ENCODE measurements at places on chromosomes 1 and 21.

DNA sequence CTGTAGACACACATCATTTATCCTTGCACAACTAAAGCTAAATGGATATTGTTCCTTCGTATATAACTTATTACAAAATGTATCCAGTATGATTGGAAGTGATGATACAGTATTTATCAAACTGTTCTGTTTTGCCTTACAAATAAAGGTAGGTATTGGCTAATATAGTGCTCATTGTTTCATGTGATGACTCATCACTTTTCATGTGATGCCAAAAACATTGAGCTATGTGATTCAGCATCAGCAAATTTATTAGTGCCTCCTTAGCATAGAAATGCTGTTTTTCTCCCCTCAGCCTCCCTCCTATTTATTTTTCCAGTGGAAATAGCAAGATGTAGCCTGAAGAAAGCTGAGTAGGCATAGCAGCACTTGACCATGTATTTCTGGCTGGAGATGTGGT, 228.6 kb upstream of the LYPLAL1 start:
- no peak for DNase-seq

DNA sequence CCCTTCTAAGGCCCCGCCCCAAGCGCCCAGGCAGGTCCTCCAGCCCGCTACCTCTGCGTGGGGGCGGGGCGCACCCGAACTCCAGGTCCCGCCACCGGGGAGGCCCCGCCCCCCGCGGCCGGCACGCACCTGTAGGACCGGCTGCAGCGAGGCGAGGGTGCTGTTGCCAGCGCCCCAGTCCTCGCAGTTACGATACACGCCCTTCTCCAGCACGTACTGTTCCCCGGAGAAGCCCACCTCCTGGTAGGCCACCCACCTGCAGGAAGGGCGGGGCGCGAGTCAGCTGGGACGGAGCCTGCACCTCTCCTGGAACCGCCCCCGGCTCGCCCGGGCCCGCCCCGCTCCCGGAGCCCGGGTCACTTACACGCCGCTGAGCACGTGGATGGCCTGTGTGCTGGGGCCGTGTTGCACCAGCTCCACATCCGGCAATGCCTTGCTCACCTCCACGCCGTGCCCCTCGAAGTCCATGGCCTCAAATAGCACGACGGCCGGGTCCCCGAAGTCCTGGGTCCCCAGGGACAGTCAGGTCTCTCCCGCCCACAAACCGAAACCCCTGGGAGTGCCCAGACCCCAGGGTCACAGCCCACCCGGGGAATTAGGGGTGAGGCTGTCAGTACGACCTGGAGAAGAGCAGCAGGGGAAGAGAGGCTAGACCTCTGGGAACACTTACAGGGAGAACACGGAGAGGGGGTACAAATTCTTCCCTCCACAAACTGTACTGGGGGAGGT, 17.3 kb downstream of the CRYBG2 start:
- no peak for DNase-seq

GRCh38 chr1:32937061-32937460, 27.5 kb downstream of the RNF19B start:
- DNase-seq = no peak

DNA sequence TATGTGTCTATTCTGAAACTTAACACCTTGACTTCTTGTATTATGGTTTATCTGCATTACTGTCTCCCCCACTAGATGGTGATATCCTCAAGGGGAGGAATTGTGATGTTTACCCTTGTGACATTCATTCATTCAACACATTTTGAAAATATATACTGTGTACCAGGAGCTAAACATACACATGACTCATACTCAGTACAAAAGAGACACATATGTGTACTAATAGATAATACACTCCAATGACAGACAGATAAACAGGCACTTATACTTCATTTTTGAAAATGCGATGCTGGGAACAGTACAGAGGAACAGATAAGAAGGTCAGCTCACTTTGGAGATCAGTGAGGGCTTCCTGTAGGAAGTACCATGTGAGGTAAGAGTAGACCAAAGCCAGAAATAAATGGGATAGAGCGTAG, 8.9 kb upstream of the RAB3GAP2 start:
- DNase-seq = no peak

DNA sequence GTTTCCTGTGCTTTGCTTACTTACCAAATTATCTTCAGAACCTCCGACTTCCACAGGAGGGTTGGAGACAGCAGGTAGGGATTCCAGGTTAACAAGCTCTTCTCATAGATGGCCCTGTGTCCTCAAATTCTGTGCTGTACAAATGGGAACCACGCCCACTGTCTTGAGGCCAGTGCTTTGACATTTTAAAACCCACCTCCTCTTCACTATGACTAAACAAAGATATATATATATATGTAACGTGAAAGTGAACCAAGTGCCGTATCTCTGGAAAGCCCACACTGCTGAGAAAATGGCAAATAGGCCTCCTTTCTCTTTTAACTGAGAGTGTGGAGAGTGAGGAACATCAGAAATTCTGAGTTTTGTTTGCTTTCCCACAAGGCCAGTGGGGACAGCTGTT, 99.6 kb downstream of the ZBTB18 start:
- no peak for DNase-seq

DNA sequence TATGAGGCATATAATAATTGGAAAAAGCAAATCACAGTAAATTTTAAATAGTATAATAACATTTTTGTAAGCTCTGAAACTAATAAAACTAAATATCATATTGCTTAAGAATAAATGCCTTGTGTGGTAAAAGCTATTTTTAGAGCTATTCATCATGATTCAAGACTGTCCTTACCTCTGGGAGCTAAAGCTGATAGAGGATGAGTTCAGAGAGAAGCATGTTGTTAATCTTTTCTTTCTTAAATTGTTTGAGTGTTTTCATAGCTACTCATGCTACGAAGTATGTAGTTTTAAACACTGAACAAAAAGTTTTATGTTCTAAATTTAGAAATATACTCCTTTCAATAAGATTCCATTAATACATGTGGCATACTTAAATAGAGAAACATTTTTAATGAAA, 30.5 kb downstream of the IFI16 start:
- no peak for DNase-seq

GRCh38 chr1:231724876-231725647, 98.5 kb downstream of the DISC1 start:
- no peak for DNase-seq

DNA sequence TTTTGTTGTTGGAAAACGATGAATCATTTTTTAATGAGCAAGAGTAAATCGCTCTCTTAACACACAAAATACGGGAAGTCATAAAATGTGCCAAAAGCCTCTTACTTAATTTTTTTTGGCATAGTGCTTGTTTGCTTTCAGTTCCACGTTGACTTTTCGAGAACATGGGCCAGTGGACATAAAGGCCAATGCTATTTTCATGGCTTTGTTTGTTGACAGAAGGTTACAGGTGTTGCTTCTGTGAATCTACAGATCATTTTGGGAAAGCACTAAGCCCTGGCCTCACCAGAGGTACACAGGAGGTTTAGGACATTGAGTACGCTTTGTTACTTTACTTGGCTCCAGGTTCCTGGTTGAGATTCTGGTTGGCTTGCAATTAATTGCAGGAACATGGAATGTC, 199.4 kb upstream of the HMCN1 start:
- DNase-seq = no peak

DNA sequence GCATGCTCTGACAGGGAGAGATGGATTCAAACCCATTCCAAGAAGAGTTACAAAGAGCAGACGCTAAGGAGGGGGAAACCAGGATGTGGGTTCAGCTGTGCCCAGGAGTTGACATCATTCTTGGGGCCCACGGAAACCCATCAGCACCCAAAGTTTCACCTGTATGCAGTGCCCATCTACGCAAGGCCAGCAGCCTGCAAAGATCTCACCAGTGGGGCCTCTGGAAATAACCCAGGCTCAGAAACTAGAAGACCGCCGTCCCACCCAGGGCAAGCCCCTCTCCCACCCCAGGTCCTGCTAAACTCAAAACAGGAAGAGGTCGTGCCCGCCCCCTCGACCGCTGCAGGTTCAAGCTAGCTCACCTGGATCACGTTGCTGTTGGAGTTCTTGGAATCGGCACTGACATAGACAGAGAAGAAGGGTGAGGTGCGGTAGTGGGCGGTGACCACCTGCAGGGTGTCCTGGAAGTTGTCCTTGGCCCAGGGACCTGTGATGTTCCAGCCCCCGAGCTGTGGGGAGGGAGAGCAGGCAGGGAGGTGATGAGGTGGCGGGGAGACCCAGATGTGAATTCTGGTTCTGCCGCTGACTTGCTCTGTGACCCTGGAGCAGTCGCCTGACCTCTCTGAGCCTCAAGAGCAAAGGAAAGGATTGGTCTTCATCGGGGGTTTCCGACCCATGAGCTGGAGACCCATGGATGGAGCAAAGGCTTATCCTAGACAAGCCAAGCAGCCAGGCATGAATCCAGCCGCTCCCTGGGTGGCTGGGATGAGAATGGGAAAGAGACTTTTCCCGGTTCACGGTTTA, 31.7 kb downstream of the ECE1 start:
- DNase-seq = no peak

GRCh38 chr1:18989896-18990295, 33.4 kb upstream of the IFFO2 start:
- no peak for DNase-seq

GRCh38 chr1:21318714-21319159, 28.5 kb upstream of the ECE1 start:
- peak; percentile 82 for DNase-seq

- DNase-seq = peak; percentile 78
These were observed 60.7 kb downstream of the ZNF697 start for GRCh38 chr1:119587341-119587740.

DNA sequence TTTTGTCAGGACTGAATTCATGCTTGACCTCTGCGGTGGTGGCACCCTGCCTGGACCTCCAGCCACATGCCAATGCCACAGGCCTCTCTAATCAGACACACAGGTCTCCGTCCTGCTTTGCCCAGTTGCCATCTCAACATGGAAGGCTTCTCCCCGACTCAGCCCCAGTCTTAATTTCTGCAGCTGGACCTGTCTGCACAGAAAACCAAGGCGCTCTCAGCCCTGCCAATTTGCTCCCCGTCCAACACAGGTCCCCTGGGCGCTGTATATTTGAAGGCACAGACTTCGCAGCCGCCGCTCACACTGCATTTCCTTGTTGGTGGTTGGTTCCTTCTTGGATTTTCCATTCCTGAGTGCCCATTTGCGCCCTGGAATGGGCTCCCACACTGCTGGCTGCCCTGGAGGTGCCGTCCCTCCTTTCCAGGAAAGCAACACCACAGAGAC, 28.0 kb upstream of the PLEKHG5 start:
- peak; percentile 85 for DNase-seq

GRCh38 chr1:17696417-17697301, 58.5 kb upstream of the ACTL8 start:
- no peak for DNase-seq

DNA sequence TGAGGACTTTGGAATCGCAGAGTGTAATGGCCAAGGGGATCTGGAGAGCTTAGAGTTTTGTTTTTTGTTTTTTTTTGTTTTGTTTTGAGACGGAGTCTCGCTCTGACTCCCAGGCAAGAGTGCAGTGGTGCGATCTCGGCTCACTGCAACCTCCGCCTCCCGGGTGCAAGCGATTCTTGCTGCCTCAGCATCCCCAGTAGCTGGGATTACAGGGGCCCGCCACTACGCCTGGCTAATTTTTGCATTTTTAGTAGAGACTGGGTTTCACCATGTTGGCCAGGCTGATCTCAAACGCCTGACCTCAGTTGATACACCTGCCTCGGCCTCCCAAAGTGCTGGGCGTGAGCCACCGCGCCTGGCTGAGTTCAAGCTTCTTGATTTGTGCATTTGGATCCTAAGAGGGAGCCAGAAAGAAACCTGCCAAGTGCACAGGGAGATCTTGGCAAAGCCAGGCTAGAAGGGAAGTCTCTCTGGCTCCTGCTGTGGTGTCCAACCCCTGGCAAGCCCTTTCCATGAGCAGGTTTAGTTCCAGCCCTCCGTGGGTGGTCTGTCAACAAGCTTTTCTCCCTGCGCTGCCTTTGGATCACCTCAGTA, 852 bp downstream of the FAAH start:
- DNase-seq = peak; percentile 54

DNA sequence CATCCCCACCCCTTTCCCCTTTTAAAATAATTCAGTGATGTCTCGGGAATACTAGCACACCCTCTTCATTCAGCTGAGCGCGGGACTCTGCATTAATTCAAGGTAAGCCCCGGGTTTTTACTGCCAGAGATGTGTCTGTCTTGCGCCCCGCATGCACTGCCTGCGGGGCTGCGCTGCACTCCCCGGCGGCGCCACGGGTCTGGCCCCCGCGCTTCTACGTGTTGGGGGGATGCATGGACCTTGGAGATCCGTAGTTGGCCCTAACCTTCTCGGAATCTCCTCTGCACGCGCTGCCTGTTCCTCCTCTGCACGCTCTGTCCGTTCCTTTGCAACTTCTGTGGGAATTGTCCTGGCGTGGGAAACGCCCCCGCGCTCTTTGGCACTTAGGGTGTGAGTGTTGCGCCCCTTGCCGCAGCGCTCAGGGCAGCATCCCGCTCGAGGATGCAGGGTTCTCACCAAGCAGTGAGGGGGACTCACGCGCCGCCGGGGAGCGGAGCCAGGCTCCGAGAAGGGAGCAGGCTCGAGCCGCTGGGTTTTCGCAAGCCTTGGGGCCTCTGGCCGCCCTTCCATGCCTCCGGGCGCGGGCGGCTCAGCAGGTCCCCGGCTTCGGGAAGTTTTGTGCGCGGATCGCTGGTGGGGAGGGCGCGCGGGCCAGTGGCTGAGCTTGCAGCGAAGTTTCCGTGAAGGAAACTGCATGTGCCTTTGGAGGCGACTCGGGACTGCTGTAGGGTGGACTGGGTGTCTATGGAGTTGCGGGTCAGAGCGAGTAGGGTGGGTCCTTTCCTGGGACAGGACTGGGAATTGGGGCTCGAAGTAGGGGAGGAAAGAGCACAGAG, 165.1 kb upstream of the CACNA1E start:
- no peak for DNase-seq

DNA sequence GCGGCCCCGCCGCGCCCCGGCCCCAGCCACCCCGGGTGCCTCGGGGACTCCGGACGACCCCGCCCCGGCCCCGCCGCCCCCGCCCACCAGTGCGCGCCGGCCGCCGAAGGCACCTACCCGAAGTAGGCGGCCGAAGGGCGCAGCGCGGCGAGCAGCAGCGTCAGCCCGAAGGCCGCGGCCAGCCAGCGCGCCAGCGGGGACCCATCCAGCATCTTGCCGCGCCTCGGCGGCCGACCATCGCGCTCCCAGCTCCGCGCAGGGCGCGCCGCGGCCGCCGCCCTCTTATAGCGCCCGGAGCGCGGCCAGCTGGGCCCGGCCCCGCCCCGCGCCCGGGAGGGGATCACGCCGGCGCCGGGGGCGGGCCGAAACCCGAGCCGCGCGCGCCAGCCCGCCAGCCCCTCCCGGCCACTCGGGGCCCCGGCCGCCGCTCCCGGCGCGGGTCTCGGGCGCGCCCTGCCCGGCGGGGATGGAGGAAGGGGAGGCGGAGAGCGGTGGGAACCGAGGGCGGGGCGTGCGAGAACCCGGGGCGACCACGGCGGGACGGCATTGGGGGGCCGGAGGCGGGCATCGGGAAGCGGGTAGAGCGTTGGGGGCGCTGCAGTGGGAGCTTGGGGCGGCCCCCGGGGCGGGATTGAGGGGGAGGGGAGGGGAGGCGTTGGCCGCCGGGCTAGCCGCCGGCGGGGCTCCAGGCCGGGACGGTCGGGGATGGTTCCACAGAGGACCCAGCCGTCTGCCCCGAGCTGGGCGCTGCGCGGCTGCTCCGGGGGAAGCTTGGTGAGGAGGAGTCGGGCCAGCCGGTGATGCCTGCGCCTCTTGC, at the start of gene WNT9A:
Gene WNT9A, minus strand, starts transcription at position 257 of the 817 bp plus-strand sequence. Its CDS starts 45 bp downstream, at position 212.
- DNase-seq = peak; percentile 82

Data from left hindlimb (tissue), 1 donor.